ENCODE measurements at places on chromosomes 2 and 18.

- no peak for DNase-seq
These were observed 122.2 kb upstream of the CCDC195 start for GRCh38 chr2:224838335-224838734.

GRCh38 chr2:165573534-165574461 is 104.3 kb downstream of the CSRNP3 start:
- no peak for DNase-seq

- DNase-seq, result no peak
These were observed 182.9 kb downstream of the IKZF2 start for GRCh38 chr2:212968284-212969081.

DNA sequence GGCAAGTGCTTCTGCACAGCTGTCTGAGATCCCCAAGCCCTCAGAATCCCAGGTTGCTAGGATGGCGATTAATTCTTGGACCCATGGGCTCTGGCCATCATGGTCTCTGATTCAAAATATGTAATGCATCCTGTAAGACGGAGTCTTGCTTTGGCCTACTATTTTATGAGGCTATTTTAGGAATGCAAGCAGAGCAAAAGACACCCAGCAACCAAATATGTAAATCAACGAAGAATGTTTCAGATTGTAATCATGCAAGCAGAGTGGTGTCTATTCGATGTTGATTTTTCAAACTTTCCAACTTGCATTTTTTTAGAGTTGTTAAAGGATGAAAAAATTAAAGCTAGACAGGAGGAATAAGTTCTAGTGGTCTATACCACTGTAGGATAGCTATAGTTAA is 154.8 kb downstream of the COL6A3 start:
- DNase-seq, result no peak

DNA sequence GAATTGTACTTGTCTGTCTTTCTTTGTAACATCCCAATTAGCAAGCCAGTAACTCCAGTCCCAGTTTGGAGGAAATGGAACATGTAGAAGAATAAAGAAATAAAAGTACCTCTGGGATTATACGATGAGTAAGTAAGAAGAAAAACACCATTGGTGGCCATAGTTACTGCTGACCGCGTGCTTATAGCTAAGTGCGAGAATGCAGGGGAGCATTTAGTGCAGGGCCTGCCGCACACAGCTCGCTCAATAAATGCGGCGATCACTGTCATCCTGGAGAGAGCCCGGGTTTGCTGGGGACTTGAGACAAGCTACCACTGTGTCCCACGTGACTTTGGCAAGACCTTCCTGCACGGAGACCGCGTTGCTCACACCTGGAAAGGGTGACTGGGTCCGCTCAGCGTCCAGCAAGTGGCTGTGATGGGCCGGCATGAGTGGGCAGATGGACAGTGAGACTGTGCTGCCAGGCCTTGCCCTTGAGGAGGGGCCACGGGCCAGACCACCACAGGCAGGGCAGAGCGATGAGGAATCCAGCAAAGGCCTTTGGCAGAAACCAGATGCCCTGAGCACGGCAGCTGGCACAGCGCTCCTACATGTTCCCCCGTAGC is 54.8 kb downstream of the ADI1 start:
- DNase-seq, result no peak

DNA sequence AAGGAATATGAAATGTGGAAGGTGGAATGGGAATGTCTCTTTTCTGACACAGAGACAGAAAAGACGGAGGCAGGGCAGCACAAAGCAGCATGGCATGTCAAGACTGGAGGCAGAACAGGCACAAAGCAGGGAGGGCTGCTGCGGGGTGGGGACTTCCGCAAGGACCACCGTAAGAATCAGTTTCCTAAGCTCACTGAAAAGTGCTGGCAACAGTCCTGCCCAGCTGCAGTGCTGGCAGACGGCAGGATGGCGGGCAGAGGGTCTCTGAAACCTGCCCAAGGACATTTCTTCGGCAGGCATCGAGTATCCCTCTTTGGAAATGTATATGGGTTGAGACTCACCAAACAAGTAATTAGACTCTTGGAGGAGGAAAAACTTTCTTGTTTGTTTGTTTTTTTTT is 54.9 kb downstream of the FAM178B start:
- DNase-seq, result no peak

DNA sequence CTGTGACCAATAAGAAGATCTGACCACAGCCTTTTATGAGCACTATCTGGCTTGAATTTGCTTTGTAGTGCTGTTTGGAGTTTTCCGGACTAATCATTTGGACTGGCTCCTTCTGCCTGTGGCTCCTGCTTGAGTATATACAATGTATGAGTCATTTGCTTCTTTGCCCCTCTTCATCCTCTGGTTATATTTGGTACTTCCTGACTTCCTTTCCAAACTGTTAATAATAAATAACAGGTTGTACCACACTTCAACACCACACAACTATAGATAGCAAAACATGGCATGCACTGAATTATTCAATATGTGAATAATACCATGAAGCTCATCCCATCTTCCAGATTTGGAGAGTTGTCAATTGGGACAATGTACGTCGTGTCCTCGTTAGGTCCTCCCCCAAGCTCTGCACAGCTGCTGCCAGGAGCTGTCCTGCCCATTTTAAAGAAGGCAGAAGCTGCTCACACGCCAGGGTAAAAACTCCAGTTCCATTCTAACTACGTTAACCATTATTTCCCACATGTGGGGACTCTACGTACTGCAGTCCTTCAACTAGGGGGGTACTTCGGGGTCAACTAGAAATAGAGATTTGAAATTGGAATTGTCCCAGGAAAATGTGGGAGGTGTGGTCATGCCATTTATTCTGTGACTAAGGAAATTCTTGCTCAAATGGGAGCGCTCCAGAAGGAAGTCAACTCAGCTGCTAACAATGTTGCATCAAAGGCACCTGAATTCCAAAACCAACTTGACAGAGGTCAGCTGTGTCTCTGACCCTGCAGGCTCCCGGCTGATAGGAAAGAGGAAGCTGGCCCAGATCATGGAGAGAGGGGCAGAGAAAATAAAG is 38.1 kb downstream of the ST8SIA5 start:
- DNase-seq, result no peak

Measured in NCI-H1417 treated with DMSO at 0.1 percent for 48 hours (cell line).